GM06990 (cell line): ENCODE measurements at places on chromosomes 1 and 21.

GRCh38 chr1:48031676-48032075, 34.5 kb upstream of the TRABD2B start:
- no peak for DNase-seq

DNA sequence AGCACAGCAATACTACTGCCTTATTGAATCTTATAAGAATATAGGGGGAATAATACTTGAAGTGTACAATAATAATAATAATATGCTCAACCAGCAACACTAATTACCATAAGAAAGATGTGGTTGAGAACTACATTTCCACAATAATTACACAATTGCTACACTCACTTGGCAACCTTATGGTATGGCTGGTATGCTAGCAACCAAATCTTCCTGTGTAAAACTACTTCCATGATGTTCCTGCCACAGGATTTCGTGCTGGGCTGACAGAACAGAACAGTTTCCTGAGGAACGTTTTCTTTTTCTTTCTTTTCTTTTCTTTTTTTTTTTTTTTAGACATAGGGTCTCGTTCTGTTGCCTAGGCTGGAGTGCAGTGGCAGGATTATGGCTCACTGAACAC, 50.6 kb downstream of the KIF26B start:
- DNase-seq = no peak

DNA sequence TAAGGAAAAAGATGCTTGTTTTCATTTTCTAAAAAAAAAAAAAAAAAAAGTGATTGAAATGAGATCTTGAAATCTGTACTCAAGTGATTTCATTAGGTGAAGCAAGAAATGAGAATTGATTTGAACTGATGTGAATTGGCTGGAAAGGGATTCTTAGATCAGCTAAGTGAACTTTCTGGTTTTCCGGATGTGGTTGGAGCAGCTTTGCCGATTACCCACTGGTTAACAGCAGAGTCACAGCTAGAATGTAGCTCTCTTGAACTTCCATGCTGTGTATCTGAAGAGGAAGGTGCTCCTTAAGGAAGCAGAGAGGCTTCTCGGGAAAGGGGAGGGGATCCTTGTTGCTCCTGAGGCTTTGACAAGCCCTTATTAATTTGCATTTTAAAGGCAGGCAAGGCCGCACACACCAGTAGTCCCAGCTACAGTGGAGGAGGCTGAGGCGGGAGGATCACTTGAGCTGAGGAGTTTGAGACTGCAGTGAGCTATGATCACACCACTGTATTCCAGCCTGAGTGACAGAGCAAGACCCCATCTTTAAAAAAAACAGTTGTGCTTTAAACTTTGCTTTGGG, 28.7 kb upstream of the PWP2 start:
- DNase-seq = no peak

GRCh38 chr1:39720094-39720999, 18.3 kb upstream of the PPIE start:
- peak; percentile 42 for DNase-seq

GRCh38 chr1:178544531-178544930, 31.6 kb downstream of the TEX35 start:
- no peak for DNase-seq

DNA sequence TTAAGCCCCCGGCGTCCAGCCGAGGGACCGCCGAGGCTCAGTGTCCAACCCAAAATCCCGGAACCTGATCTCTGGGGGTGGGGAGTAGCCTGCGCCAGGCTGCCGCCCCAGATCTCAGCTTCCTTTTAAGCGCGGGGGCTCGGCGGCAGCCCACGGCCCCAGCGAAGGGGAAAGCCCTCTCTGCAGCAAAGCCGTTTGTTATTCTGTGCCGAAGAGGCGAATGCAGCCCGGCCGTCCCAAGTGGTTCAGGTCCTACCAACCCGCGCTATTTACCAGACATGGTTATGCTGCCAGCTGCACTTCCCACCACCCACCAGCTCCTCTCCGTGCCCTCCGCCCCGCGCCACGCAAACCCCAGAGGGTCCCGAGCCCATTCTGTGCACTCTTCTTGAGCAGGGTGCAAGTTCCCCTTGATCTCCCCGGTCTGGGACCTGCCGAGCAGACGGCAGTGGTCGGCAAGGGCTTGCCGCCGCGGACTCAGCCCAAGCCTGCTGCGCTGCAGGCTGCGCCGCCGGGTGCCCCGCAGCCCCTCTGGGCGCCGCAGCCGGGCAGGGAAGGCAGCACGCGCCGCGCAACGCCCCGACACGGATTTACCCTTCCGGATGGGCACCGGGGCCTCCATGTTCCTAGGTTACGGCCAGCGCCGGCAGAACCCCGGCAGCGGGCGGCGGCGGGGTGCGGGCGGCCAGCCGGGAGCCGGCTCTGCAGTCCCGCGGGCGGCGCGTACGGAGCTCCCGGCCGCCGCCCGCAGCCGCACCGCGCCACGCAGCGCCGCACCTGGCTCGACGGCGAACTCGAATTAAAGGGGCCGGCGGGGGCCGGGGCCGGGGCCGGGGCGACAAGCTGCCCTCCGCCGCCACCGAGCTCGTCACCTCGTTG, 738 bp upstream of the KCNA2 start:
- peak; percentile 17 for DNase-seq

DNA sequence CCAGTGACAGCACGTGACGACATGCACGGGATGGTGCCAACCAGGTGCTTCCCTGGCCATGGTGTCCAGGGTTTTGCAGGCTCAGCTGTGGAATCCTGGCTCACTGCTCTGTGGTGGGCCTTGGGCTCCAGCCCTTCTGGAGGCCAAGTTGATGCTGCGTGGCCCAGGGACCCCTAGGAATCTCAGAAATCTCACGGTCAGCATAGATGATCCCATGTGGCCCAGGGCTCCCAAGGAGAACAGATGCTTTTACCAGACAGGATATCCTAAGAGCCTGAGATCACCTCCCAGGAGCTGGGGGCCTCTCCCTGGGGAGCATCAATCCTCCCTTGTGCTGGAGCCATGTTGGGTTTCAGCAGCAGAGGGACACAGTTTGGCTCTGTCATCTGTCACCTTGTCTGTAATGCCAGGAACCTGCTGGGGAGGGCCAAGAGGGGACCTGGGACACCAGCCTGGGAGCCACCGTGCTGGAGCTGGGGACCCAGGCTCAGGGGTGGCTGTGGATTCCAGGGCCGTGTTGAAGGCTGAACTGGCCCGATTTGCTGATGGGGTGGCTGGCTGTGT, 63.9 kb downstream of the TRIM11 start:
- no peak for DNase-seq

DNA sequence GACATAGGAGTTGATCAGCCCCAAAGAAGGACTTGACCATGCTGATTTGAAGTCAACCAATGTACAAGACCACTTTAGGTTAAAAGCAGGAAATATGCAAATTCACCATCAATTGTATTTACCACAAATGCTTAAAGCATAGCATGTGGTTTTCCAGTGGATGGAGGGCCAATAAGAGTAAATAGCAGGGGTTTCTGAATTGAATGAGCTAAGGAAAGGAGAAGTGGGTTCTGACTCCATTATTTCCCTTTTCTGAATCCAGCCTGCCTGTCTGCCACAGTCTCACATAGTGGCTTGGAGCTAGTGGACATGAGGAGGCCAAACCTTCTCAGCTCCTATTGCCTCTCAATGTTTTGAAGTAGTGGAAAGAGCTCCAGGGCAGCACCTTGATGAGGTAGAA, 7.2 kb upstream of the TNFSF18 start:
- DNase-seq = no peak

DNA sequence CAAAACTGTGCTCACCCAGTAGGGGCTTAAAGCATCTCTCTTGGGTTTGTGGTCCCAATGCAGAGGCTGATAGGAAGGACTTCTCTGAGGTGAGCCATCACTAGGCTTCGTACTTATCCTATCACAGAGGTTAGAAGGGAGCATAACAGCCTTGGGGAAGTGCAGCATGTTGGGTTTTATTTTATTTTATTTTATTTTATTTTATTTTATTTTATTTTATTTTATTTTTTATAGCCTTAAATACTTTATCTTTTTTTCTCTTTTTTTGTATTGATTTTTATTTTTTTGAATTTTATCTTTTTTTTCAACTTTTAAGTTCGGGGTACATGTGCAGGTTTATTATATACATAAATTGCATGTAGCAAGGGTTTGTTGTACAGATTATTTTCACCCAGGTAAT, 48.9 kb upstream of the LPGAT1 start:
- no peak for DNase-seq

DNA sequence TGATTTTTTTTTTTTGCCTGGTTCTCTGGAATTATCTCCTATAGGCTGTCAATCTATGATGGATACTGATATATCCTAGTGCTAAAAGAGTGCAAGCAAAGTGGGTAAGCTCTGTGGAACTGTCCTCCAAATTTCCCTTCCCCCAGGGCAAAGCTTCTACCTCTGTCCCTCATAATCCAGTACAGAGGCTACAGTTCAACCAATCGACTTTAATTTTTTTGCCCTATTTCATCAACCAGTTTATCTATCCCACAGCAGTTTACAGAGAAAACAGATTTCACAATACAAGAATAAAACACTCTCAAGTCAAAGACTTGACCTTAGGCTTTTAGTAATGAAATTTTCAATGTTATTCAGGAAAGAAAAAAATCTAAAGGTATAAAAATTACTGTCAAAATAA, 13.9 kb downstream of the PUM1 start:
- no peak for DNase-seq
